Activated naive CD4-positive, alpha-beta T cell treated with anti-CD3 and anti-CD28 coated beads, Interleukin-2, amount 50 U/mL, for 72 hours (primary cell): ENCODE measurements at places on chromosomes 3 and 15.
A peak's percentile ranks its signal among the peaks of the same experiment; 100 is the strongest.

GRCh38 chr3:138078096-138078495 lies 37.3 kb downstream of the DZIP1L start:
- no peak for DNase-seq

GRCh38 chr3:20458994-20459716 lies 273.1 kb upstream of the SGO1 start:
- no peak for DNase-seq

- DNase-seq, result no peak
These were observed 84.9 kb downstream of the CGGBP1 start for GRCh38 chr3:87973906-87974305.

GRCh38 chr3:155075200-155075599 lies 4.9 kb upstream of the MME start:
- DNase-seq, result no peak

DNA sequence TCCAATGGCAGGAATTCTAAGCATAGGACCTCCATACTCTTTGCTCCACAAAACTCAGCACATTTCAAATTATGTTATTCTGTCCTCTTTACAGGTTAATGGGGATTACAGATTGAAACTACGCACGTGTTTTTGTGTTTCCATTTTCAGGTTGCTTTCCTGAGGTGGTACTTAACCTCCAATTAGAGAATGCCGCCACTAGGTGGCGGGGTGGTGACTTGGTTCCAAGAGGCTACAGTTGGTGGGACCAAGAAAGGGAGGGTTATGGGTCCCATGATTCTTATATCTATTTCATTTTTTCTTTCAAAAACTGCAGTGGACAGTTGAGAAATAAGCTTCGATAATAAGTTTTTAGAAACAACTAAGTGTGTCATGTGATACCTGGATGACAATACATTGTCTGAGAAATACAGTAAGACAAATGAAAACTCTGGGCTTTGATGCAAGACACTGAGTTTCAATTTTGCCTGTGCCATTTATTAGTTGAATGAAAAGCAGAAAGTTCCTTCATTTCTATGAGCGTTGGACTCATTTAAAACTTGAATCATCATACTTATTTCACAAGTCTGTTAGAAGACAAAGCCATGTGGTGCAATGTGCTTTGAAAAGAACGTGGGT lies 539.0 kb downstream of the FGF12 start:
- DNase-seq, result peak; percentile 49

- DNase-seq, result no peak
These were observed 99.5 kb upstream of the MCTP2 start for GRCh38 chr15:94131875-94132274.

GRCh38 chr3:13513051-13513912 lies 33.2 kb downstream of the HDAC11 start:
- no peak for DNase-seq

- DNase-seq, result no peak
These were observed at the start of gene TTLL3 for GRCh38 chr3:9809615-9810432. Gene TTLL3 (plus strand): TSS chr3:9810262. CDS start chr3:9810662, 400 bp downstream.

DNA sequence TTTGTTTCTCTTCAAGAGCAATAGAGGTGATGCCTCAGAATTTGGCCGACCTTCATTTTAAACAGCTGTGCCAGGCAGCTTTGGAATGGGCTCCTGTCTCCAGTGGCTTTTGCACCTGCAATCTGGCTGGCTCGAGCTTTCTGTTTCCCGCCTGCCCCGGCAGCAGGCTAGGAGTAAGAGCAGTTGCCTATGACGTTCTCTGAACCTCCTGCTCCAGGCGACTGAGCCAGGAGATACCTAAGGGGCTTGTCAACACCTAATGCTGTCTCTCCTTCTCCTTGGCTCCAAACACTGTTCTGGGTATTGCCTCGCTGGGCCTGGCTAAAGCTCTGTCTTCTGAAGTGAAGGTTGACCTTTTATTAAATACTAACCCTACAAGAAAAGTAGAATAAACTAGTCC lies 229.9 kb downstream of the LRRN1 start:
- DNase-seq, result no peak

DNA sequence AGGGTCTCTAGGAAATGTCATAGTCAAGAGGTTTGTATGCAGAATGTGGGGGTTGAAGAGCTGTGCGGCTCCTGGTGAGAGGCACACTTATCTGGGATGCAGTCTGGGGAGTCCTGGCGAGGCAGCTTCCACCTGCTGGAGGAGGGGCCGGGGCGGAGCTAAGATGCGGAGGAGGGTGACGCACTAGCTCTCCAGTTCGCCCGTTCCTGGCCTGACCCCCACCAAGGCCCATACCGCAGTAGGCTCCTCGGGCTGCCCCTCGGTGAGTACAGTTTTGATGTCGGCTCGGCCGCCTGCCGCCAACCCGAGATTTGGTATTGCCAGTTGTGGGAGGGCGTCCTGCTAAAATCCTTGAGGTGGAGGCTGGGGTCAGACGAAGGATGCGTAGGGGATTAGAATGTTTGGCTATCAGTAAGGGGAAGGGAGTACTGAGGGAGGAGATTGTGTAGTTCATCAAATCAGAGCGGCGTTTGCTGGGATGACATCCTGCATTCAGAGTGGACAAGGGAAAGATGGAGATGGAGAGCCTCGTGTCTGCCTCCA lies at the start of gene SCG5:
TSS of gene SCG5 (plus strand) at position 194 of the 543 bp plus-strand sequence. CDS start 1,883 bp downstream, outside the sequence.
- no peak for DNase-seq

DNA sequence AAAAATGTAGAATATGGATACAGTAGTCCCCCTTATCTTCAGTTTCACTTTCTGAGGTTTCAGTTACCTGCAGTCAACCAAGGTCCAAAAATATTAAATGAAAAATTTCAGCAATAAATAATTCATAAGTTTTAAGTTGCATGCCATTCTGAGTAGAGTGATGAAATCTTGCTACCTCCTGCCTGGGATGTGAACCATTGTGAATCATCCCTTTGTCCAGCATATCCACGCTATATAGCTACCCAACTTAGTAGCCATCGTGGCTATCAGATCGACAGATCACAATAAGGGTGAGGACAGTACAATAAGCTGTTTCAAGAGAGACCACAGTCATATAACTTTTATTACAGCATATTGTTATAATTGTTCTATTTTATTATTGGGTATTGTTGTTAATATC lies 1.2 kb upstream of the LARS2 start:
- no peak for DNase-seq

- no peak for DNase-seq
These were observed 150.2 kb upstream of the CBLB start for GRCh38 chr3:106018929-106019550.

DNA sequence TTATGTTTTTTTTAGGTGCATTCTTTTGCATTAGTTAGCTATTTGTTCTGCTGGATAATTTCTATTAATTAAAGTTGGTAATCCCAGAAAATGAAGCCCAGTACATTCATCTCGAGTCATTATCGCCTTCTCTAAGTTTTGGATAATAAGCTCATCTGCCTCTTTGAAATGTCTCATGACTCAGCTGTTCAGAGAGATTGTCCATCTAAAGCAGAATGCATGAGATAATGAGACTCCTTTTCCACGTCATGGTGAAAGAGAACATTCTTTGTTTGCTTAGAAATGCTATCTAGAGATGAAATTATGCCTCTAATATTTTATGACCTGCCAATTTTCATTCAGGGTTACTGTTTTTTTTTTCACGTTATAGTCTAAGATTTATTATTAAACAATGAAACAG lies 374.7 kb upstream of the GOLIM4 start:
- no peak for DNase-seq

- DNase-seq, result no peak
These were observed 138.8 kb downstream of the PDZRN3 start for GRCh38 chr3:73485877-73486330.

DNA sequence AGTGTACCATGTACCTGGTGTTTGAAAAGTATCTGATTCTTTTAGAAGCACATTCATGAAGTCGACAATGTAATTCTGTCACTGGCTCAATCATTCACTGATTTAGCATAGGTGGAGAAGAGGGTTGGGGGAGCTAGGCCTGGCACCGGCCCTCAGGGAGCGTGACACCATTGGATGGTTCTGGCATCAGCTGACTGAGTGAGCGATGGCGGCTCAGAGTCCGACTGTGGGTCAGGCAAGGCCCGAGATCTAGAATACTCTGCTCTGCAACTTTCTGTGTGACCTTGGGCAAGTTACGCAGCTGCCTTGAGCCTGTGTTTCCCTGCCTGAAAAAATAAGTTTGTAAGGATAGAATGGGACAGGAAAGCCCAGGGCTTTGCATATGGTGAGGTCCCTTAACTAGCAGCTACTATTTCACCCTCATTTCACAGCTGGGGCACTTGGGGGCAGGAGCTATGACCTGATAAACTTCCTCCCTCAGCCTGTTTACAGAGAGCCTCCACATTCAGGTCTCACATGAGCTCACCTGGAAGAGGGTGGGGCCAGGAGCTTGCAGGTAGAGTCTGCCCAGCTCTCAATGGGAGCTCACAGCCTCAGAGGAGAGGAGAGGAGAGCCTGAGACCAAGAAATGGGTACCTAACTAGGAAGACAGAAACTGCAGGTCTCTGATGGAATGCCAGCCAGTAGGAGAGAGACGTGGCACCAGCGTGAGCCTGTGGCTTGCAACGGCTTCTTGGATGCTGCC lies 153.7 kb upstream of the TLE3 start:
- DNase-seq, result no peak

DNA sequence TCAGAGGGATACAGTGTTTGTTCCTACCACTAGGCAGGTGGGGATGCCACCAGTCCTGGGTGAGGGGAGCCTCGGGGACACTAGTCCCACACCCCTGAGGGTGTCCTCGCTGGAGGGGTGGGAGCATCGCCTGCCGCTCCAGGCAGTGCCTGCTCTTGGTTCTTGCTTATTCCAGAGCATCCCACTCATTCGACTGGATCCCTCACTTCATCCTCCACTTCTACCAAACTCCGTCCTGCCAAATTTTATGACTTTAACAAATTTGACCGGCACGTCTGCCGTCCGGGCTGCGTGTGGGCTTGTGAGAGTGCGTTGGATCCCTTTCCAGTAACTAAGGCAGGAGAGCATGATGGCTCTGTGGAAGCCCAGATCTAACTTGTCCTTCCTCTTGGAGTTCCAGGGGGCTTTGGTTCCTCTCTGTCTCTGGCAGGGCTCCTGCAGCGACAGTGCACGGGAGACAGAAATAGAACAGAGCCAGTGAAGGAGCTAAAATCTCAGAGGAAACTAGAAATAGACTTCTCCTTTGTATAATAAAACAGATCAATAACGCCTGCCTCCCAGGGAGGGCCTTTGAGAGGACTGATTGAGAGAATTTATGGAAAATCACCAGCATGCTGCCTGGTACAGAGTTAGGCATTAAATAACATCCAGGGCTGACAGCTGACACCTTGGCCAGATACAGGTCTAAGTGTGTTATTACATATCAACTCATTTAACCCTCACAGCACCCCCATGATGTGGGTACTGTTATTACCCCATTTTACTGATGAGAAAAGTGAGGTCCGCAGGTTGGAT lies 34.5 kb downstream of the MGLL start:
- DNase-seq, result no peak

GRCh38 chr15:78620021-78620526 lies 722 bp downstream of the CHRNA3 start:
- no peak for DNase-seq

DNA sequence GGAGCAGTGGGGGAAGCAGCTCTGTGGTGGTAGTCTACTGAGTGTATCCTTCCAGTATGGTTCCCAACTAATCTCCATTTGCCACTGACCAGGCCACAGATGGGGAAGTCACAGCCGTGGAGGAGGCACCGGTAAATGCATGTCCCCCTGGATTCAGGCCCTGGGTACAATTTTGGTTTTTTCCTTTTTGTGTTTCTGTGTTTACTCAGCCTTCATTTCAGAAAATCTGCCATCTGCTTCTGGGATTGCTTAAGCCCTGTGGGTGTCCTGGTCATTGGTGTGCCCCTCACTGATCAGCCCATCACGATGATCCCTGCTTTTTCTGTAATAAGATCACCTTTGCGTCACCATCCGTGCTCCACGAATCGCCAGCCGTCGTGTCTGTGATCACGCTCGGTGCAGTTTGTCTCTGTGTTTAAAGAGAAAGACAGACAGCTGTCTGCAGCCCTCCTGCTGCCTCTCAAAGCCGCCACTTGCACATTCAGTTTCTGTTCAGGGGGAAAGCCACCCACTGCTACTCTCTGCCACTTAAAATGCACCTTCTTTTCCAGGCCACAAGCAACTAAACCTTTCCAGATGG lies 68.9 kb downstream of the DNASE1L3 start:
- no peak for DNase-seq

DNA sequence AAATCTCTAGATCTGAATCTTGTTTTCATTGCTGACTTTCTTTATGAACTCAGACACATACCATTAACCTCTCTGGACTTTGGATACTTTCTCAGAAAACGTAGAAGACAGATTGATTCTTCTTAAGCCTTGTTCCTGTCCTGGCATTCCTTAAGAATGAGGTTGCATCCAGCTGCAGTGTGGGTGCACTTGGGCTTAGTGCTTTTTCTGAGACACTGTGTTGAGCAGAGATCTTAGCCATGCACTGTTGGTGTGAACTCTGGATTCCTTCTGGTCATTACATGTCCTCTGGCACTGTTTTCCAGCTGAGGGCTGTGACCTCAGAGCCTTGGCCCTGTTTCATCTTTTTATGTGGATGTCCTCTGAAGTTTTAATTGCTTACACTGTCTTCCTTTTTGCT lies 428.3 kb downstream of the CNTN4 start:
- no peak for DNase-seq

GRCh38 chr15:29756358-29757267 lies 65.7 kb downstream of the TJP1 start:
- no peak for DNase-seq
